ENCODE measurements at places on chromosomes 1 and 21.

DNA sequence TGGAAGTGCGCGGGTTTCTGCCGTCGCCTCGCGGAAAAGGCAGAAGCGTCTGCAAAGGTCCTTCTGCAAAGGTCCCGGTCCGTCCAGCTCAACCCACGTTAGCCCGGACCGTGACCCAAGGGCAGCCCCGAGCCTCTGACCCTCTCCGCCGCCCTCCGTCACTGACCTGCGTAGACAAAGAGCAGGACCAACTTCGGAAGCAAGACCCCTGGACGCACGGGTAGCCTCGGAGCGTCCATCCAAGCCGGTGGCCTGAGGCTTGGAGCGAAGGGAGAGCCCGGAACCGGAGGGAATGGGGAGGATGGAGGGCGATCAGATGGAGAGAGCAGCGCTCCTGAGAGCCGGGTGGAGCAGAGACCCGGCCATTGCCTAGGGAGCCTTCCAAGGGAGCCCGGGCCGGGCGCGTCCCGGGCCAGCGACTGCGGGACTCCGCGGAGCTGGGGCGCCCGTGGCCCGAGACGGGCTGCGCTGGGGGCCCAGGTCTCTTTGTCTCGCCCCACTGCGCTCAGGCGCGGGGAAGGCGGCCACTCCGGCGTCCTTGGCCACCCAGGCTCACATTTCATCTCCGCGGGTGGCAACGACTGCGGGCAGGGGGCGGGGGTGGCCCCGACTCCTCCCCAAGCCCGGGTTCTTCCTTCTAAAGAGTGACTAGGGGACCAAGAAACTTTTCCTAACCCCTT is at the start of gene CYYR1:
TSS of gene CYYR1 (minus strand) at position 585 of the 680 bp plus-strand sequence. CDS start at position 239, 346 bp downstream.
- no peak for DNase-seq

GRCh38 chr1:171313319-171313834 is 606 bp upstream of the FMO4 start:
- DNase-seq: no peak

DNA sequence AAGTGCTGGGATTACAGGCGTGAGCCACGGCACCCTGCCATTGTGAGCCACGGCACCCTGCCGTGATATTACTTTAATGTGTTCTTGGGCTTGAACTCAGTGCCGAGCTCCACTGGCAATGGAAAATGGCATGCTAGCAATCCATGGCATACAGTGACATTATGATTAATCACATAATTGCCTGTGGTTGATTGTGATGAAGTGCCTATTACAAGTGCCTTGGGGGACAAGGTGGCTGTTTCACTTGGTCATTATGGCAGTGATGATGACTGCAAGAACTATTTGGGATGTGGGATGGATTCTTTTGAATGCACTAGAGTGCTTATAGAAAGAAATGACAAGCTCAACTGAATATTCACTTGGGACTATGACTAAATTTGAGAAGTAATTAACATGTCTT is 22.3 kb upstream of the HPCAL4 start:
- DNase-seq: no peak

- no peak for DNase-seq
These were observed 4.2 kb upstream of the PAQR7 start for GRCh38 chr1:25879675-25880074.

- no peak for DNase-seq
These were observed 234.2 kb upstream of the PTBP2 start for GRCh38 chr1:96487394-96487793.

DNA sequence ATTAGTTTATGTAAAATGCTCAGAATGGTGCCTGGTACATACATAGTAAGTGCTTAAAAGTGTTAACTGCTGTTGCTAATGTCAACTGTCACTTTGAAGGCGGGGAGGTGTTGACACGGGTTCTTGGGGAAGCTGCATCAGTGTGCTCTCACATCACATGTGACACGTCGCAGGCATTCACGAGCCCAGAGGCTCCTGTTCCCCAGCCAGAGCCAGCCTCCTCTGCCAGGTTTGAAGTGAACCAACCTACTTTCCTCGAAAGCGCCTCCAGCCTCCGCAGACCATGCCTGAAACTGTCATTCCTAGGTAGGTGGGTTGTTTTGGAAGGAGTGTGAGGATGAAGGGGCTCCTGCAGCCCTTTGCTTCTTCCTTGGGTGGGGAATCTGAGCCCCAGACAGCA is 13.8 kb downstream of the GALNT2 start:
- DNase-seq: no peak

DNA sequence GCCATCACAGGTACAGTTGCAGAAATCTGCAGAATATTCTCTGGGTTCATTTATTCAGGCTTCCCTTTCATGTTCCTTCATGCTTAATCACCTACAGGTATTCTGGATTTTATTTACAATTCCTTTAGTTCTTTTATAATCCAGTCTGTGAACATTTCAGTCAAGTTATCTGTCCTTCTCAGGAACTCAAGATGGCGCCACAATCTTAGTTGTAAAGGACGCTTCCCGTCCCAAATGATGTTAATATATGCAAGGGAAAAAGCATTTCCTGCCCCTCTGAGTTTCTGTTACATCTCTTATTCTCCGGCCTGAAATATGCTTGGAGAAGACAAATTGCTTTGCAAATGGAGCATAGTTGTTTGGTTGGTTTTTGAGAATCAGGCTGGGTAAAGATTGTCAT is 19.3 kb downstream of the F3 start:
- no peak for DNase-seq

DNA sequence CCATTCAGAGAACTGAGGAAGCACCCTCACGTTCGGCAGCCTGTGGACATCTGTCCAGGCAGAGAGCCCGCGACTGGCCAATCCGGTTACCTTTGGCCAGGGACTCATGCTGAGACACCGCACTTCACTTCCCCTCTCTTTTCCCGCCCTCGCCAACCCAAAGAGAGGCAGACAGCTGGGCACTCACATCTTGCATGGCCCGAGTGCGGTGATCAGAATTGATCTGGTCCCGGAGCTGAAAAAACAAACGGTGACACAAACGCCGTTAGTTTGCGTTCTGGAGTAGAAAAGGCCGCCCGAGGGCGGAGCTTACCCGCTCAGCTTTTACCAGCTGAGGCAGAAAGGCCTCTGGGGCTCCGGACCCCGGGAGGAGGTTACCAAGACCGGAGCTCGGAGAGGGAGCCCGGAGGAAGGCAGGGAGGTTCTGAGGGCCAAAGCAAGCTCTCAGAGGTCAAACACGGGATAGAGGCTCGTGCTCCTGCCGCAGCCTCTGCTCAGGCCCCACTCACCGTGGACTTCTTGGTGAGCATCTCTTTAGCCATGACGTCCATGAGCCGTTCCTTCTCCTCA is 376 bp downstream of the SF3A3 start:
- peak; percentile 45 for DNase-seq

DNA sequence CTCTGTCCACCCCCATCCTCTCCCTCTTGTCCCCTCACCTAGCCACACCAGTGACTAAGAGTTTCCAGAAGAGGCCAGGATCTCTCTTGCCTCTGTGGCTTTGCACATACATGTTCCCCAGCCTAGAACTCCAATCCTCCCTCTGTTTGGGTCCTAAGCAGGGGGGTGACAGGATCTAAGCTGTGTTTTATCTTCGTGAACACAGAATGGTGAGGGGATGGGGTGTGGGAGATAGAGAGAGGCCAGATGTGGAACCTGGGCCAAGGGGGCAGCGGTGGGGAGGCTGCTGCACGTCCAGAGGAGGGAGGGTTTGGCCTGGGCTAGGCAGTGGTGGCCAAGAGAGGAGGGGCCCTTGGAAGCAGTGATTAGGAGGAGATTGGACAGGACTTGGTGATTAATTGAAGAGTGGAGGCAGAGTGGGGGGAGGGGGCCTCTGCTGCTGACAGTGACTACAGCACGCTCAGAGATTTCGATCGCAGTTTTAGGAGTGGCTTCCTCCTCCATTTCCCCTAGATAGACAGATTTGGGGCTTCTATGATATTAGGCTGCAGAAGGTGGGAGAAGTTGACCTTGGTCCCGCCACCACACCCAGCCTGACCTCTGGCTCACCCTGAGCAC is 17.1 kb upstream of the ADGRB2 start:
- DNase-seq: no peak

GRCh38 chr21:38938343-38938742 is 132.6 kb downstream of the ETS2 start:
- DNase-seq: peak; percentile 28

DNA sequence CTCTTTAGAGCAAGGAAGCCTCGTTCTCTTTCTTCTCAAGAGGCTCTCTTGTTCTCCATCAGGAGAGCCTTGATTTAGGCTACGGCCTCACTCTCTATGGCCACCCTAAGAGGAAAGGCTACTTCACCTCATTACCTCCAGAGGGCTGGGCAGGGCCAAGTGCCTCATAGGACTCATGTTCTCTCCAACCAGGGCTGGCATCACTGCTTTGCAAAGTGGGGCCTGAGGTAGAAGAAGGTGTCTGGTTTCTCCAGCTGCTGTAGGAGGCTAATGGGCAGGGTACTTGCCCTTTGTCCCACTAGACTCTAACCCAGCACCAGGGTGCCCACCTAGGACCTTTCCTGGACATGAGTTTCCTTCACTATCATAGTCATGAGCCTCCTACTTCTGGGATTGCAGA is 2.1 kb upstream of the ATXN7L2 start:
- DNase-seq: no peak

- no peak for DNase-seq
These were observed at the start of gene OR2L8 for GRCh38 chr1:247948558-247948957. Gene OR2L8 (plus strand): TSS chr1:247948858. CDS start chr1:247948858, 0 bp downstream.

DNA sequence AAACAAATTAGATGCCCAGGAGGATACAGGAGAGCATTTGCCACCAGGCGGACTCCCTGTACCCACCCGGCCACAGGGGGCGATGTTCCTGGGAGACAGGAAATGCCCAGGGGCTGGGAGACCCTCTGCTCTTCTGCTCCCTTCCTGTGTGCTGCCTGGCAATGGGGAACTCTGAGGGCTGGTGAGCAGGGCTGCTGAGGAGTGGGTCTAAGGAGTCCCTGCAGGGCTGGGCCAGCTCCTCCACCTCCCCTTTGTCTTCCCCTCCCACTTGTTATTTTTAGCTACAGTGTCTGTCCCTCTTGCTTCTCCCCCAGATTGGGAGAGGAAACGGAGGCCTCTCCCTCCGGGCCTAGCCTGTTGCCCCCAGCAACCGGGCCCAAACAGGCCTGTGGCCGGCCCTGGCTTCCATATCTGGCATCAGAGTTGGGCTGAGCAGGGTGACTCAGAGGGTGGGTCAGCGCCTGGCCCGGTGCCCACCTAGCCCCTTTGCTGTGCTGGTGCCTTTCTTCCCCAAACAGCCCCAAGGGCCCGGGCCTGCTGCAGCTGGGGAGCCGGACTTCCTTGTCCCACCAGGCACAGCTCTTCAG is 11.6 kb downstream of the LMNA start:
- DNase-seq: peak; percentile 80

DNA sequence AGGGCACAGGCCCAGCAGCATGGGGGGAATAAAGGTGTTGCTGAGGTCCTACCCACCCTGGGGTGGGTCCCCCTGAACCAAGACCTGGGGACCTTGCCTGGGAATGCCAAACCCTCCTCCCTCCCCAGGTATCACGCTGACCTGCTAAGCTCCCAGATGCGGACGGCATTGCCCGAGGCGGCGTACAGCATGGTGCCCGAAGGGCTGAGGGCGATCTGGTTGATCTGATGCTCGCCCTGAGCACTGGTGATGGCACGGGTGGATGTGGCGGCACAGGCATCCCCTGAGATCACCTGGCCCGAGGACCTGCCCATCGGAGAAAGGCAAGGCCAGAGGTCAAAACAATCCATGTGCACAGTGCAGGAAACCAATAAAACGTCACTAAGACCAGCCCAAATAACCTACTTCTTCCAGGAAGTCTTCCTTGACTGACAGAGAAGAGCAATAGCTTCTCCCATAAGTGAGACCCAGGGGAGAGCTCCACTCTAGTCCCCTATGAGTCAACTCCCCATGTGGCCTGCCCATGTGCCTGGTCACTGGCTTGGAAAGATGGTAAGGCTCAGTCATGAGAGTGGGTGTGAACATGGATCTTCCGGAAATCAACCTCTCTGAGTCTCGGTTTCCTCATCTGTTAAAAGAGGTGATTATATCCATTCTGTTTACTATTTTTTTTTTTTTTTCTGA is 46.3 kb downstream of the KIF21B start:
- DNase-seq: no peak

DNA sequence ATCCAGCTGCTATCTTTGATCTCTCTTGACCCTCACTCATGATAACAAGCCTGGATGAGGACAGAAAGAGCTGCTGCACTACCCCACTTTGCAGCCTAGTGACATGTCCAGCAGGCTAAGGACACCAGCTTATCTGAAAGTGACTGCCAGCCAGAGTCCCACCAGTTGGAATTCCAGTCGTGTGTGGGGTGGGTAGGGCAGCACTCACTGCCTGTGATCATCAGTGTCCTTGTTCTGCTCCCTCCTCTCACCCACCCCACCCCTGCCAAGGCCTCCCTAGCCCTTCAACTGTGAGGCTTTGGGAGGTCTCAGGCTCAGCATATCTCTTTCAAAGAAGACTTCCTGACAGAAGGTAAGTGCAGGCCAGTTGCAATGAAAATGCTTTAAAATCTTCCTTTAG is 15.5 kb upstream of the NMNAT2 start:
- DNase-seq: no peak

DNA sequence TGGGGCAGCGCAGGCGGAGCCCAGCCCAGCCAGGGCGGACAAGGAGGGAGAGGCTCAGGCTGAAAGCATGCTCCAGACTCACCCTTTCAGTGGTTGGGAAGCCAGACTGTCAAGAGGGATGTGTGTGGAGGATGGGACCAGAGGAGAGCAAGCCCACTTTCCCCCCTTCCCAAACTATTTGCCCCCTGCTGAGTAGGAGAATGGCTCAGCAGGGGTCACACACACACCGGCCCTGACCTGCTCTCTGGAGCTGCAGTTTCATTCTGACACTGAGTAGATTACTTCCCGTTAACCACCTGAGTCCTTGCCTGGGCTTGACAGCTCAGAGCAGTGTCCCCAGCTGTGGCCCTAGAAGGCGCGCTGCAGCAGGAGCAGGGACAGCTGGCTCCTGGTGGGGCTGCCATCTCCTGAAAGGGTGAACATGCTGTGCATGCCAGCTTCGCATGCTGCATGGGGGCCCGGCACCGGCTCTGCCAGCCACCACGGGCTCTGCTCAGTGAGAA is 51.6 kb upstream of the CNTN2 start:
- no peak for DNase-seq

- DNase-seq: no peak
These were observed 15.8 kb upstream of the NPHP4 start for GRCh38 chr1:6008084-6008415.

DNA sequence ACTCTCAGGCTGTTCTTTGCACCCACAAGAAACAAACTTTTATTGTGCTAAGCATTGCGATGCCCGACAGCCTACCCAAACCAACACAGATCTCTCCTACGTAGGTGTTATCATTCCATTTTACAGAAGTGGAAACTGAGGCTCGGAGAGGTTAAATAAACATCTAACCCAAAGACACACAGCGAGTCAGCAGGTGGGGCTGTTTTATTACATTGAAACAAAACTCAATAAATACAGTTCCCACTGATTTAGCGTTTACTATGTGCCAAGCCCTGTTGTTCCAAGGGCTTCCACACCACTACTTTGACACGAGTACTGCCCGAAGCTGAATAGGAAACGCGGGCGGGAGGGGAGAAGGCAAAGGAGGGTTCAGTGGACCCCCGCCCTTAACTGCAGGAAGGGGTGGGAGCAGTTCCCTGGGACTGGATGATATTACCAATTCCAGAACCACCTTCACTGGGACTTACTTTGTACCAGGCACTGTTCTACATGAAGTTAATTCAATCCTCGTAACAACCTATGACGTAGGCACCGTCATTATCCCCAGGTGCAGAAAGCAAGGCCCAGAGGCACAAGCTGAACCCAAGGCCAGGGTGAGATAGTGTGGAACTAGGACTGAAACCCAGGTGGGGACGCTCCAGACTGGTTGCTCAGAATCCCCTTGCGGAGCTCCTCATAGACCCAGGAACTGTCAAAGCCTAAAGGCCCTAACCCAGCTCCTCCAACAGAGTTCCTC is 19.3 kb upstream of the ALDH4A1 start:
- DNase-seq: no peak

- peak; percentile 14 for DNase-seq
These were observed 216.9 kb upstream of the SAMSN1 start for GRCh38 chr21:14762734-14763694.

Data from CD4-positive, alpha-beta T cell treated with Interleukin-21 for 1 hour (primary cell).